ENCODE measurements at places on chromosomes 12 and 14. TPM values are rescaled to one million over a fixed set of nuclear protein-coding genes. Genes with fewer than 3 reads are reported as not detected.

DNA sequence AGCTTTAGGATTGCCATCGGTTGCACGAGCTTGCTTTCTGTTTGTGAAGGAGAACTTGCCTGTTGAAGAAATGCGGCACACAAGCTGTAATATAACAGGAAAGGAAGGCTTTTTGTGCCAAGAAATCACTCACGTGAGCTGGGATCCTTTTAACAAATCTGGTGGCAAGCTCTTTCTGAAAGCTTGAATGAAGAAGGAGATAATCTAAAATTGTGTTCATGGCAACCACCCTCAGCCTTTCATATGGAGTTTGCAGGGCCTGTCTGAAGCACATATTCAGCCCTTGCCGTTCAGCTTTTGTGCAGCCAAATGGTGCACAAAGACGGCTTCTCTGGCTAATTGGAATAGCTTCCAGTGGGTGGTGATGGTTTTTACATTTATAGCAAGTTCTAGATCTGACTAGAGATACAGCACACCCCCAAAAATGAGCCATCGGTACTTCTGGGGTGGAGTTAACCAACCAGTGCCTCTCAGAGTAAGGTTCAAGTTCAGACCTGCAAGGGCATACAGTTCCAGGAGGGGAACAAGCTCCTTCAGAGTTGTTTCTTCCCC is 107.4 kb downstream of the AEBP2 start:
- no peak for DNase-seq

DNA sequence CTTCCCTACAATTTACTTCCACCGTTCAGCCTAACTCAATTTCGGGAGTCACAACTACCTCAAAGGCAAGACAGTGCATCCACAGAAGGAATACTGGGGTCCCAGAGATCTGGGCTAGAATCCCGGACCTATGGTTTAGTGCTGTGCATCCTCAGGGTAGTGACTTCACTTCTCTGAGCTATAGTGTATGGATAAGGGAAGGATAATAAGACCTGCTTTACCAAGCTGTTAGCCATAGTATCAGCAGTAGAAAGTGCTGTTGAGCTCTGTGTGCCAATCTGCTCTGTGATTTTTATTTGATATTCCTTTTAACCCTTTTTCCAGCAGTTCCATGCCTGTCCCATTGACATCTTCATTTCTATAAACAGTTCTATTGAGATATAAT is 1044.3 kb downstream of the BCL11B start:
- DNase-seq: no peak

TUNAR gene
- total RNA-seq: not detected

PPP4R4 gene
- total RNA-seq: 0.54 TPM

SMCO2 gene
- total RNA-seq: not detected

DNA sequence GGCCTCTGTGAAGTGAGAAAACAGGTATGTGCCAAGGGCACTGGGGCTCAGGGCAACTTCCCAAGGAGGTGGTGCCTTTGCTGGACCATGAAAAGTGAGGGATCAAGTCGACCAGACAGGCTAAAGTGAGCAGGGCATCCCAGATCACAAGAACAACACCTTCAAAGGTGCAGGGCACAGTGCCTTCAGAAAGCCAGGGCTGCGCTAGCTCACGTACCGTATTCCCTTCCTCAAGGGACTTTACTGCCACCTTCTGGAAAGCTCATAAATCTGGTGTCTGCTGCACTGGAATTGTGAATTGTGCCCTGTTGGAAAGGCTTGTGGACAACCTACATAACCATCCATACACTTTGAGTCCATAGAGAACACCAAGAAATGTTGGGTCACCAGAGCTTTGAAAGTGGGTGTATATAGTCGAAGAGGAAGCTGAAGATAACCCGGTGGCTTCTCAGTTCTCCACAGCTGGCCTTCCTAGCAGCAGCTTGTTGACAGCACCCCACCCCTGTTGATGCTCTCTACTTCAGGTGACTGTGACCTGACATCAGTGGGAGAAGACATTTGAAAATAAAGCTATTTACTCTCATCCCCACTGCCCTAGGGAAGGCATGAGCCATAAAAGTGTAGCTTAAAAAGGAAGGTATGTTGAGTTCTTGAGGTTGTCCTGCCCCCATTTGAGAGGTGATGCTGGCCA is 24.5 kb downstream of the FIGNL2 start:
- DNase-seq: no peak

- no peak for DNase-seq
Observed at GRCh38 chr14:35438910-35439713, 34.6 kb upstream of the NFKBIA start.

GRCh38 chr12:59186451-59186850 is 266.1 kb upstream of the LRIG3 start:
- DNase-seq: no peak

- no peak for DNase-seq
Observed at GRCh38 chr14:20658246-20658645, 16.8 kb upstream of the OR6S1 start.

HEATR5A gene
- 12.0 TPM for total RNA-seq

- DNase-seq: no peak
Observed at GRCh38 chr14:106690333-106690891, 1164.0 kb downstream of the TMEM121 start.
